ENCODE measurements at places on chromosomes 5 and 9.

- no peak for DNase-seq
Observed at GRCh38 chr5:71974165-71974564, 133.1 kb upstream of the MAP1B start.

DNA sequence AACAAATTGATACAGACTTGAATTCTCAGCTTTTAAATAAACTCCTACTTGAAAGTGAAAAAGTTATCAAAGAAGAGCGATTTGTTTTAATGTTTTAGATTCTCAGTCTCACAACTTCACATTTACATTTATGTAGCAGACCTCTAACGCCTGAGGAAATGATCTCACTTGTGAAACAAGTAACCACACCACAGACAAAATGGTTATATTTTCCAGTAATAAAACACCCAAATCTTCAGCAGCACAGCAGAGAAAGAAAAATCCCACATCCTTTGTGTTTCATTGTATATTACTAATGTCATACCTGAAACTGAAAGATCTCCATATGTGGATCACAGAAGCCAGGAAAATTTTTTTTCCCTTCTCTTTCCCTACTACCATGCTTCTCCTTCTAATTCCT is 29.8 kb upstream of the GZMA start:
- no peak for DNase-seq

DNA sequence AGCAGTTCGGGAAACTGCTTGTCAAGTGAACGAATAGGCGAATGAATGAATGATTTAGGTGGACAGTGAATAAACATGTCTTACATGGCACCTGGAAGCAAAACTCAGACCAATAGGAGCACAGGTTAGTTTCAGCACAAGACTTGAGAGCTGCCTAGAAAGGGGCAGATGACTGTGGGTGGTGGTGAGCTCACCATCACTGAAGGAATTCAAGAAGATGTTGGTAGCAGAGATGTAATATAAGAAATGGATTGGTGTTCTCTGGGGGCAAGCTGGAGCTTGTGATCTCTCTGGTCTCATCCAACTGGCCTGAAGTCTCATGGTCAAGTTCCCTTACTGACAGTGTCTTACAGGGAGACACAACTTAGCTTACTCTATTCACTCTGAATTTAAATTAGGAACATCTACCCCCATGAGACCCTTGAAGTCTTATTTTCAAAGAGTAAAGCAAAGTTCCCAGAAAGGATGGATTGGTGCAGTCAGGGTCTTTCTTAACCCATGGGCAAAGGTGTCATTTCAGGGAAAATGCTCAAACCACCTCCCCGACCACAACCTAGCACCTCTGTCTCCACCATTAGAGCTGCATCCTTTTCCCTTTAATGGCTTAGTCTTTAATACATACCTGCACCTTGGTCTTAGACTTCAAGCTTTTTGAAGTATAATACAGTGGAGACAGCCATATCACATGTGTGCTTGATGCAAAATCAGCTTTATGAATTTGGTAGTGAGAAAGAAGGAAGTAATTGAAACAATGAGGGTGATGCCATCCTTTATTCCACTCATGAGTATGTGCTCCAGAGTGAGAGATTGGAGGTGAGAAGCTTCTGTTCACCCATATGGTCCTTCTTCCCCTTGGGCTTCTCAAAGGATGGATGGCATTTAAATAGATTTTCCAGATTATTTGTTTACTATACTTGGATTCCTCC is 5.1 kb downstream of the LCP2 start:
- no peak for DNase-seq

- DNase-seq, result peak; percentile 80
Observed at GRCh38 chr9:2015581-2016407, 647 bp downstream of the SMARCA2 start.

GRCh38 chr9:35341585-35341984 is 148.3 kb upstream of the RUSC2 start:
- peak; percentile 47 for DNase-seq

DNA sequence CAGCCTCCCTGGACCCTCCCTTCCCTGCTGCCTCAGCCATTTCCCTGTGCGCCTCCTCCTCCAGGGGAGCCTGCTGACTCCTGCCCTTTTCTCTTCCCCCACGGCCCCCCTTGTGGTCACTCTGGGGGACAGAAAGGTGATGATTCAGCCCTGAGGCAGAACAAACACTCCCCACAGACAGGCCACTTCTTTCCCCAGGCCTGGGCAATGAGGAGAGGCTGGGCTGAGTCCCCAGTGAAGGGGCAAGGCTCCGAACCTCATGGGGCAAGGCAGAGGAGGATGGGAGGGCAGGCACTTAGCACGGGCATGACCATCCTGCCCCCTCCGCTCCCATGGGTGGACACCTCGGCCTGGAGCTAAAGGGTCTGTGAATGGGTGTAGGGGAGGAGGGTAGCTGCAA is 21.0 kb downstream of the CSF1R start:
- DNase-seq, result peak; percentile 80

DNA sequence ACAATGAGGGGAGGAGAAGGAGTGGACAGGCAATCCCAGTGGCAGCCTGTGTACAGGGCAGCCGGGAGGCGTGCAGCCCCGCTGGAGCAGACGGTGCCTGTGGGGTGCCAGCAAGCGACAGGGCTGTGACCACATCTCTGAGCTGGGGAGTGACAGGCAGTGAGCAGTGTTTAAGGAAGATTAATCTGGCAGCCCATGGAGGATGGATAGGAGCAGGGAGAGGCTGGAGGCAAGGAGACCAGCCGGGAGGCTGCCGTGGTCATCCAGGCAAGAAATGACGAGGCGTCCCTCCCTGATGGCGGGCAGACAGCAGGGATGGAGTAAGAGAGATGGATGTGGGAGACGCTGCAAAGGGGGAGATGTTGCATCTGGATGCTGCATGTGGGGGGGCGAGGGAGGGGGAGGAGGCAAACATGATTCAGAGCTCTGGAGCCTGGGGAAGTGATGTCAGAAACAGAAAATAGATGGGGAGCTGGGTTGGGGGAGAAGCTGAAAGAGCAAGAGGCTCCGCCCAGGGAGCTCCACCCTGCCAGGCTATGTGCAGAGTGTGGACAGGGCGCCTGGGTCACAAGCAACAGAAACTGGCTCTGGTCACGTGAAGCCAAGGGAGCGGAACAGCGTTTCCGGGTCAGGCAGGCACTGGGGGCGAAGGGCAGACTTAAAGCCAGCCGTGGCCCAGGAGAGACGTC is 12.6 kb downstream of the UNC5A start:
- no peak for DNase-seq
